ENCODE measurements at places on chromosomes 3 and 15. TPM values are rescaled to one million over a fixed set of nuclear protein-coding genes. Genes with fewer than 3 reads are reported as not detected.

GRCh38 chr3:42729404-42730145 lies 27.0 kb upstream of the HHATL start:
- no peaks in the 10 kb centered on the region for H3K27me3 ChIP-seq
- H3K4me3 ChIP-seq = no peak overlapping the region
- no peak overlapping the region for H3K27ac ChIP-seq

GRCh38 chr3:171176244-171176933 lies 149.9 kb upstream of the SLC2A2 start:
- no peak for DNase-seq
- no peak overlapping the region for H3K27ac ChIP-seq
- no peaks in the 10 kb centered on the region for H3K36me3 ChIP-seq
- peaks cover 33% of the 10 kb centered on the region for H3K4me1 ChIP-seq
- H3K27me3 ChIP-seq = no peaks in the 10 kb centered on the region
- H3K4me3 ChIP-seq = no peak overlapping the region

DNA sequence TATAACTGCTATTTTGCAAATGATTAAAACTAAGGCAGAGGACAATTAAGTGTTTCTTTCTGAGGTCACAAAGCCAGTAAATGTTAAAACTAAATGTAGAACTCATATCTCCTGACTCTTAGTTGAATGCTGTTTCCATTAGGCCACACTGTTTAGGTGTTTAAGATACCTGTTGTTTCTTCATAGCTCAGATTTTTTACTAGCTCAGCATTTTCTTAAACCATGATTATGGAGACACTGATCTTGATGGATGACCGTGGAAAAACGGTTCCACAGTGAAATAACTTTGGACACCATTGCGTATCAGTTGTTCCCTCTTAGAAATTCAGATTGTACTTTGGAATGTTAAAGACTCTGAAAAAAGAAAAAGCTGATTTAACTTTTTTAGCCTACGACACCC lies 177.5 kb downstream of the TCF12 start:
- H3K27me3 ChIP-seq = no peaks in the 10 kb centered on the region
- H3K4me1 ChIP-seq = no peaks in the 10 kb centered on the region
- H3K36me3 ChIP-seq = no peaks in the 10 kb centered on the region
- H3K27ac ChIP-seq = no peak overlapping the region
- no peak overlapping the region for H3K4me3 ChIP-seq

DNA sequence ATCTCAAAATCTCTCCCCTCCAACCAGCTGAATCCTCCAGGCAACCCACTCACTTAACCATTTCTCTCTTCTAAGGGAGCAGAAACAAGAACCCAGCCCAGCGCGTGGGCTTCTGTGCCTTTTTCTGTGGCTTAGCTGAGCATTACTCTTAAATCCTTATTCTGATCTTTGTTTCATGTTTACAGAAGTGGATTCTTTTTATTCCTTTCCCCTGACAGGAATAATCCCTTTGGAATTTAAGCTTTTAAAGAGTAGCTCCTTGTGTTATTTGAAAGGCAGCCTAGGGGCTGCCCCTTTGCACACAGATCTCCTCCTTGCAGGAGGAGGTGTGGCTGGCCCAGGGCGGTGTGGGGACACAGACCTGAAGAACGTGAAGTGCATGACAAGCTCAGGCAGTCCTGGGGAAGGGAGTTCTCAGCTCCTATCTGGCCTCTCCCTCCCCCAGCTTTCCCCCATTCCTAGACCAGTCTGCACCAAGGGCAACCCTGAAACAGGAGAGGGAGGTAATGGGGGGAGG lies 77.1 kb upstream of the UBE2E1 start:
- no peaks in the 10 kb centered on the region for H3K36me3 ChIP-seq
- DNase-seq = peak; percentile 80
- no peaks in the 10 kb centered on the region for H3K27me3 ChIP-seq
- H3K27ac ChIP-seq = peak overlapping the region; percentile 45

GRCh38 chr15:95857758-95858157 lies 472.7 kb upstream of the NR2F2 start:
- no peak for DNase-seq
- H3K4me3 ChIP-seq = no peak overlapping the region
- no peak overlapping the region for H3K27ac ChIP-seq
- peaks cover 6% of the 10 kb centered on the region for H3K4me1 ChIP-seq
- H3K36me3 ChIP-seq = no peaks in the 10 kb centered on the region

DNA sequence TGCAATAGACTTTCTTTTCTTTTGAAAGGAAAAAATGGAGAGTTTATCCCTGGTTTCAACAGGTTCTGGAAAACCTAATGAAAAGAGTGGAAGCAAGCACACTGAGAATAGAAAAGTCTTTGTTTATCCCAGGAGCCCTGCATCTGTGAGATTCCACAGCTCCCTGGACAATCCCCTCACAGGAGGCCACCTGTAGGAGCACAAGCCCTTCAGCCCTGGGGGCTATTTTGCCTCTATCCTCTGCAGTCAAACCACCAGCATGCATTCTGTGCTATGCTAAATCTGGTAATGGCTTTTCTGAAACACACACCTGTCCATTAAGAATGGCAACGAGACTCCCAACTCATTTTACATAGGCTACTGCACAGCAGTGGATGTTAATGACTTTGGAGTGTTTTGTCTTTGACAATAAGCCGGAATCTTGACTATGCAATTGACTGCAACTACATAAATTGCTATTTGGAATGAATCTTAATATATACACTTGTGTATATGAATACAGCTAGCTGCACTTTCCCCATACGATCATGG lies 369.4 kb downstream of the NR2F2 start:
- no peaks in the 10 kb centered on the region for H3K36me3 ChIP-seq
- peaks cover 8% of the 10 kb centered on the region for H3K4me1 ChIP-seq
- no peaks in the 10 kb centered on the region for H3K27me3 ChIP-seq
- DNase-seq = no peak
- no peak overlapping the region for H3K4me3 ChIP-seq

- H3K27ac ChIP-seq = peak overlapping the region; percentile 95
- peak; percentile 31 for DNase-seq
- no peaks in the 10 kb centered on the region for H3K36me3 ChIP-seq
- H3K4me3 ChIP-seq = no peak overlapping the region
Observed at GRCh38 chr3:133532951-133533350, 40.5 kb upstream of the CDV3 start.

DNA sequence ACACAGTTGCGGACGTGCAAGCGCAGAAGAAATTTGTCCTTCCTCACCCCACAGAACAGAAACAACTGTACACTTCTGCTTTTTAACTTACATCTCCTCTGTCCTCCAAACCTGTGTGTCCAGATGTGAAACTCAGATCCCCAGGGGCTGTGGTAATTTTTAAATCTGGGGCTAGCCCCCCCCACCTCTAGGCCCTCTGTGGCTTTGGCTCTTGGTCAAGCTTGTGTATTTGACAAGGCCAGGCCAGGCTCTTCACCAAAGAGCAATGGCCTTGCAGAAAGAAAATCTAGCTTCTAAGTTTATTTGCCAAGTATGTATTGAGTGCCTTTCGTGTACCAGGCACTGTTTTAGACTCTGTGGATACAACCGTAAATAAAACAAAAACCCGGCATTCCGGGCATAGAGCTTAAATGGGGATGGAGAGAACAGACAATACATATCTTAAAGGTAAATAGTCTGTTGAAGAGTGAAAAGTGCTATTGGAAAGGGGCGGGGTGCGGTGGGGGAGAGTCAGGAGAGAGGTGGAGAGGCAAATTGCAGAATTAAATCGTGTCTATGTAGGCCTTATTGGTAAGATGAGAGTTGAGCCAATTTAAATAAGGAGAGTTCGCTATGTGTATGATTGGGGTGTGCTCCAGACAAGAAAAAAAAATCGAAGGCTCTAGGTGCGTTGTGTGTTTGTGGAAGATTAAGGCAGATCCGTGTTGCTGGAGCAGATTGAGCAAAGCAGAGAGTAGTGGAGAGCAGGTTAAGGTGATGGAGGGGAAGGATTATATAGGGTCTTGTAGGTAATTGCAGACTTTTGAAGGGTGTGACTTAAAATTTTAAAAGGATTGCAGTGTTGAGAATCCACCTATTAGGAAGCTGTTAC lies 781 bp upstream of the DPH6 start:
- H3K27ac ChIP-seq = peak overlapping the region; percentile 96
- H3K36me3 ChIP-seq = no peaks in the 10 kb centered on the region
- H3K4me3 ChIP-seq = peak overlapping the region; percentile 48
- peaks cover 6% of the 10 kb centered on the region for H3K4me1 ChIP-seq

DNA sequence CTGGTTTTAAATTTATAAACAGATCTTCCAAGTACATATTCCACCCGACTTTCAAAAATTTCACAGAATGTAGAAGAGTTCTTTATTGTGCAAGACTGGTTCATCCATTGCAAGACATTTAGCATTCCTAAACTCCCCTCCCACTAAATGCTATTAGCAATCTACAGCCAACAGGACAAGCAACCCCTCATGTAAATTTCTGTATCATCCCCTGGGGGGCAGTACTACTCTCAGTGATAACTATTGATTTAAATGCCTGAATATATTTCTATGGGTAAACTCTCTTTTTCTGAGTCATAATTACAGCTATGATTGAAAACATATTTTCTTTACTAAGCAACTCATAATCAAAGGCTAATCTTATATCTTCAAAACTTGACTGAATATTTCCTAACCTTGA lies 10.7 kb upstream of the SLC15A2 start:
- peak; percentile 51 for DNase-seq
- peaks cover 11% of the 10 kb centered on the region for H3K4me1 ChIP-seq
- no peaks in the 10 kb centered on the region for H3K27me3 ChIP-seq
- H3K36me3 ChIP-seq = no peaks in the 10 kb centered on the region

- H3K36me3 ChIP-seq = no peaks in the 10 kb centered on the region
- DNase-seq = no peak
- H3K27me3 ChIP-seq = no peaks in the 10 kb centered on the region
- no peak overlapping the region for H3K27ac ChIP-seq
- peaks cover 10% of the 10 kb centered on the region for H3K4me1 ChIP-seq
Observed at GRCh38 chr3:97911459-97911858, 60.8 kb downstream of the RIOX2 start.

DNA sequence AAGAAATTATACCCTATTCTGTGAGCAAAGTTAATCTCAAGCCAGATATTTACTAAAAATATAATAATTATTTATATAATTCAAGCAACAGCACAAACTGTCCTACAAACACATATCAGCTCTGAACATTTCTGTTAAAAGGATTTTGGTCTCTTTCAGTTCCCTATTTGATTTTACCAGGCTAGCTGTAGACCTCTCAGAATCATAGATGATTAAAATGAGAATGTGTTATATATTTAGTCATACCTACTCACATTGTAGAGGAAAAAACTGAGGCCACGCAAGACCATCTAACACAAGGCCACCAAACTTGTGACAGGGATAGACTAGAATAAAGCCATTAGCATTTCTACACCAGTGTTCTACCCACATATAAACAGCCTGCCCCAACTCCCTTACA lies 28.5 kb downstream of the ACKR4 start:
- H3K4me1 ChIP-seq = no peaks in the 10 kb centered on the region
- H3K4me3 ChIP-seq = no peak overlapping the region
- DNase-seq = no peak
- no peak overlapping the region for H3K27ac ChIP-seq
- no peaks in the 10 kb centered on the region for H3K27me3 ChIP-seq

- H3K27me3 ChIP-seq = no peaks in the 10 kb centered on the region
Observed at GRCh38 chr15:66290518-66290917, 2.9 kb upstream of the DIS3L start.

DNA sequence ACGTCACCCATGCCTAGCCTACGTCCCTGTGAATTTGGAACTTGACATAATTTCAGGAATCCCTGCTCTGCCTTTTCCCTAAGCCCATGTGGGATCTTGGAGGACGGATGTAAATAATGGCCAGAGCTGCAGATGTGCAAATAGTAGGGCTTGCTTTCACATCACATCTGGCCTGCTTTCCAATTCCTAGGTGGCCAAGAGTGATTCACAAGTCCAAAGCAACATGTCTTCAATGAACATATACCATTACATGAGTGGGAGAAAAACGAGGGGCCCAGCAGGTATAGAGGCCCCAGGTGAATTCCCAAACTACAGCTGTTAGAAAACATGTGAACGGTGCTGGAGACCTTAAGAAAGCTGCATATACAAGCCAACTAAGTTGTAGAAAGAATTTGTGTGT lies 214.6 kb downstream of the MAGI1 start:
- H3K27ac ChIP-seq = no peak overlapping the region
- peaks cover 13% of the 10 kb centered on the region for H3K4me1 ChIP-seq
- H3K27me3 ChIP-seq = no peaks in the 10 kb centered on the region
- DNase-seq = no peak
- no peak overlapping the region for H3K4me3 ChIP-seq

- H3K4me3 ChIP-seq = no peak overlapping the region
- no peaks in the 10 kb centered on the region for H3K27me3 ChIP-seq
- peak; percentile 47 for DNase-seq
- no peaks in the 10 kb centered on the region for H3K36me3 ChIP-seq
- no peak overlapping the region for H3K27ac ChIP-seq
- peaks cover 17% of the 10 kb centered on the region for H3K4me1 ChIP-seq
Observed at GRCh38 chr3:30752970-30753369, 141.5 kb downstream of the GADL1 start.

DNA sequence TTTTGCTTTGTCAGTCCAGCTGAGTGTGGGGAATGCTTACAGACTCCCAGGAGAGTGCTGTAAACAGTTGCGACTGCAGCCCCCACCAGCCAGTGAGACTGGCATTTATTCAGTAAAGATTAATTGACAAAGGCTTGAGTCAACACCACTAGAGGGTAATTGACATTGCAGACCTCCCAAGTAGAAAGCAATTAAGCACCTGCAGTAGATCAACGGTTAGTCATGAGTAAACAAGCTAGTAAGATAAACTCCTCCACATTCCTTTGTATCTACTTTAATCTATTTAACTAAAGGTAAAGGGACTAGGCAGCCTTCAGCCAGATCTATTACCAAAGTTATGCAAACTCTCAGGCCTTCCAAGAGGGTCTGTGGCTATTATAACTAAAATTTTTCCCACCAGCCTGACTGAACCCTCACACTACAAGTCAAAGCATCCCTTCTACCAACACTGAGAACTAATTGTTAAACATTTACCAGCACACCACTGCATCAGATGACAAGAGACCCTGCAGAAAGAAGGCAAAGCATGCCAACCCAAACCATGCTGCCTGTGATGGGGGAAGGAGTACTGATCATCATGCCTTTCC lies 30.5 kb upstream of the GALNT15 start:
- no peak overlapping the region for H3K27ac ChIP-seq
- H3K36me3 ChIP-seq = no peaks in the 10 kb centered on the region
- H3K27me3 ChIP-seq = no peaks in the 10 kb centered on the region

GRCh38 chr3:156820692-156821080 lies 5.5 kb upstream of the LEKR1 start:
- peaks cover 39% of the 10 kb centered on the region for H3K4me1 ChIP-seq
- DNase-seq = no peak
- no peak overlapping the region for H3K4me3 ChIP-seq
- H3K27me3 ChIP-seq = no peaks in the 10 kb centered on the region
- H3K27ac ChIP-seq = no peak overlapping the region
- H3K36me3 ChIP-seq = no peaks in the 10 kb centered on the region

GRCh38 chr3:165440380-165440779 lies 244.2 kb upstream of the SLITRK3 start:
- H3K4me1 ChIP-seq = no peaks in the 10 kb centered on the region
- no peaks in the 10 kb centered on the region for H3K27me3 ChIP-seq
- H3K36me3 ChIP-seq = no peaks in the 10 kb centered on the region
- H3K27ac ChIP-seq = no peak overlapping the region
- no peak for DNase-seq

- H3K4me3 ChIP-seq = no peak overlapping the region
- DNase-seq = no peak
- no peak overlapping the region for H3K27ac ChIP-seq
Observed at GRCh38 chr3:152094406-152094805, 174.3 kb upstream of the MBNL1 start.

EPHB3 gene
- total RNA-seq = 5.6 TPM

GHRL gene
- not detected for total RNA-seq

PRSS50 gene
- total RNA-seq = not detected

RASGRP1 gene
- total RNA-seq = 7.3 TPM

LYZL4 gene
- total RNA-seq = not detected

CYP19A1 gene
- 0.77 TPM for total RNA-seq

RPL39L gene
- 1.8 TPM for total RNA-seq

GOLGA6L4 gene
- 1.4 TPM for total RNA-seq

GOLGA6L9 gene
- total RNA-seq = 3.6 TPM

DZIP3 gene
- 20.9 TPM for total RNA-seq

ABHD6 gene
- 15.4 TPM for total RNA-seq

Data from Caco-2 (cell line).